Stomach (tissue), 19 donors: ENCODE measurements at places on chromosomes 5 and 9.
A peak's percentile ranks its signal among the peaks of the same experiment; 100 is the strongest.

GRCh38 chr5:173885475-173886010, 2.6 kb upstream of the CPEB4 start:
- DNase-seq: peak; percentile 70

DNA sequence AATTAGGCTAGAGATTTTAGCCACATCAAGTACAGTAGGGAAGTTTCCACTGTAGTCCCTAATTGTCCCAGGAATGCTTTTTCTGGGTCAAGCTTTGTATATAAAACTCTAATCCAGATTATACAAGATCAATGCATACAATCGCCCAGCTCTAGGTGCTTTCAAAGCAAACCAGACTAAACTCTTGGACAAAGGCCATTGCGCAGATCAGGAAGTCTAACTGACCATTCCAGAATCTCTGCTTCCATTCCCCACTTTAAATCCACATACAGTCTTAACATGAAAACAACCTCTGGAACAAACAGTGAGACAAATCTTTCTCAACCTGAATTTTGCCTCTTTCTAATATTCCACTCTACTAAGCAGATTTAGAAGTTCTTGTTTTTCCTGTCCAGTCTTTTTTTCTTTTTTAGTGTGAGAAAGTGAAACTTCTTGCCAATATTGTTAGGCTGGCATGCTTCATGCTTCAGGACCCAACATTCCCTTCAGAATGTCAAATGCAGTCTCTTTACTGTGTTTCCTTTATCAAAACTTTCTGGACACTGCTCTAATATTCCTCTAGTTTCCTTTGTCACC, 76.1 kb downstream of the ITGA1 start:
- DNase-seq: no peak

GRCh38 chr5:120771202-120771601, 307.1 kb downstream of the PRR16 start:
- no peak for DNase-seq

DNA sequence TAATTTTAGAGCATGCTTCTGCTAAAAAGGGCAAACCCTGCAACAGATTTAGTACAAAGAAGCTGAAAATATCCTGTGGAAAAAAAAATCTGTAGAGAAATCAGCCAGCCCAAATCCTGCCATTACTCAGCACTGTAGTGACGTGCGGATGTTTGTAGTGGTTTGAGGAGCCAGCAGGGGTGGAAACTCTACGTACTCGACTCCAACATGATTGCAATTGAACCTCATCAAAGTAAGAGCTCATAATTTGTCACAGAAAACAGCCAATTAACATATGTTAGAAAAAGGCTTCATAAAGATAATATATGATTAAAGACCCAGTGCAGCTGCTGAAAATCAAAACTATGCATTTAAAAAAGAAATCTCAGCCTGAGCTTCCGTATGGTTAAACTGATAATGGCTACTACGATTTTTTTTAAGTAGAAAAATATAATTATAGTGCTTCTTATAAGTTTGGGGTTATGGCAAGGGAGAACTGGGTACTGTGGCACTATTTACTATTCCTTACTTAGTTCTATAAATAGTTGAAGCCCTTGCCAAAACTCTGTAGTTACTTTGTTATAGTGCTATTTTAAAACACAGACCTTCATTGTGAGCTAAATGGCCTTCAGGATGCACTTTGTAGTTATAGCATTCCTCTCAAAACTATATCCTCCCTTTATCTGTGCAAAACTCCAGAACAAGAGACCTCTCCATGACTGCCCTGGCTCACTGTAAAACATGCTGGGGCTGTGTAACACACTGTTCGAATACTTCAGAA, 49.4 kb downstream of the MEF2C start:
- no peak for DNase-seq

DNA sequence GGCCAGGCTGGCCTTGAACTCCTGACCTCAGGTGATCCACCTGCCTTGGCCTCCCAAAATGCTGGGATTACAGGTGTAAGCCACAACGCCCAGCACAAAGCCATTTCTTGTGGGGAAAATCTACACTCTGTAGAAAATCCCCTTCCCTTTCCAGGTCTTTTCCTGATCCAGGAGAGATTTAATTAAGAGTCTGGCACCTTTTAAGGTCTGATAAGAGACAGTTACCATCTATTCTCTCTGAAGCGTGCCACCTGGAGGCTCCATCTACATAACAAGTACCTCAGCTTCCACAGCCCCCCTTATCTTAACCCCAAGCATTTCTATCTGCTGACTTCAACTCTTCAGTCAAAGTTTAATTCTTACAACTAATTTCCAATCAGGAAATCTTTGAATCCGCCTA, 71.4 kb upstream of the CDK20 start:
- DNase-seq: no peak

DNA sequence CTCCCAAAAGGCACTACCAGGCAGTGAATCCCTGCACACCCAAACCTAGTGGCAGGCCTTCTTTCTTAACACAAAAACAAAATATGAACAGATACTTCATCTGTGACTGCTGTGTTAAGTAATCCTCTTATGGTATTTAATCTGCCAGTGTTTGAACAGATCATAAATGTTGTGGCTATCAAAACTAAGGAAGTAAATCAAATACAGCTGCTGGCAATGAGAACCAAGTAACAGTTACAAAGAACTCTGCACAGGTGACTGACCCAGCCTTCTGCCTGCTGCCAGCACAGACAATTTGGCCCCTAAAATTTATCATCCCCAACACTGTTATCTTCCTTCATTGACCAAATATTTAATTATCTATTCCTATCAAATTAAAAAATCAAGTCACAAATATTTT, 78.0 kb downstream of the GNAQ start:
- DNase-seq: no peak

DNA sequence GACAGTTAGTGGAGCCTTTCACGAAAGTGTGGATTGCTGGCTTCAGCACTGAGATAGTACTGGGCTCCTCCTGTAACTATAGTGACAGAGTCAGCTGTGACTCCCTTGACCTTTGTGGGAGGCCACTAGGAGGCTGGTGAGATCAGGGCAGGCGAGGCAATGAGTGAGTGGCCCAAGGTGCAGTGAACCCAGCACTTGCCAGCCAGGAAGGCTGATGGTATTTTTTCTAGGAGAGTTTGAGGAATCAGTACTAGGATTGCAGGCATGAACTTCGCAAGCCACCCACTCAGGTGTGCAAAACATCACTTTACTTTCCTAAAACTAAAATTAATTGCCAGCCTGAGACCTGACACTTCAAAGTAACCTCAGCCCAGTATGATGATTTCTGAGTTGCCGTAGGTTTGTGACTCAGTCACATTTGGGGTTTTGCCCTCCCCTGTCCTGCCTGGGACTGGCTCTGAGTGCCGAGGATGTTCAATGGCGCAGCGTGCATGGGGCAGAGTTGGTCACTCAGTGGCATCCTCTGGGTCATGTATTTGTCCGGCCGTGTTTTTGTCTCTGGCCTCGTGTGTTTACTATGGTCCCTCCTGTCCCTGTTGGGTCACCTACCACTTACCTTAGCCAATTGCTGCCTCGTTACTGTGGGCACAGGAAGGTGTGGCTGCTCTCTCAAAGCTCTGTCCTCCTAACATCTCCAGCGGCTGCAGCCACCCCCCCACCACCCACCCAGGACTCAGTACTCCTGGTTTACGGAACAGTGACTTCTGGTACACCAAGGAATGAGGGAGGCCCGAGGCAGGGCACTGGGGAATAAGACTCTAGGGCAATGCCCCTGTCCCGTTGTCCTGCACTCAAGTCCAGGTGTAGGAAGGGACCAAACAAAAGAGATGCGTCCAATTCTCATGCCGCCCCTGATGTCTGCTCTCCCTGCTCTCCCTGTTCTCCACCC, 67.2 kb downstream of the IL31RA start:
- no peak for DNase-seq

GRCh38 chr5:22541037-22541436, 312.1 kb downstream of the CDH12 start:
- DNase-seq: no peak

DNA sequence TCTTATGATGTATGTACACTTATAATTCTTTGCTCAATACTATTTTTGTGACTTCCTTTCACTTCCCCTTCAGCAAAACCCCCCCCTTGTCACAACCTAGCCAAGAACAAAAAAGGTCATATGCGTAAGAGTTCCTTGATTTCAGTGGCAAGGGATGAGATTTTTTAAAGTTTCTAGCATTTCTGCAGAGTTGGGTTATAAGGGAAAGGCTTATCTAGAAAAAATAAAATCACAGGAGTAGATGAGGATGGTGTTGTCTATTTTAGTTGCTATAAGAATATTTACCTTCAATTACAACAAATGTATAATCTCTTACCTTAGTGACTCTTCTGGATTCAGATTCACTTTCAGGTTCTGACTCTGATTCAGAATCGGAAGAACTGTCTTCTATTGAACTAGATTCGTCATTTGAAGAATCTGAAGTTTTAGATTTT, 184.6 kb downstream of the AP3B1 start:
- peak; percentile 9 for DNase-seq
